ENCODE measurements at places on chromosomes 2 and 18. TPM values are rescaled to one million over a fixed set of nuclear protein-coding genes. Genes with fewer than 3 reads are reported as not detected.

DNA sequence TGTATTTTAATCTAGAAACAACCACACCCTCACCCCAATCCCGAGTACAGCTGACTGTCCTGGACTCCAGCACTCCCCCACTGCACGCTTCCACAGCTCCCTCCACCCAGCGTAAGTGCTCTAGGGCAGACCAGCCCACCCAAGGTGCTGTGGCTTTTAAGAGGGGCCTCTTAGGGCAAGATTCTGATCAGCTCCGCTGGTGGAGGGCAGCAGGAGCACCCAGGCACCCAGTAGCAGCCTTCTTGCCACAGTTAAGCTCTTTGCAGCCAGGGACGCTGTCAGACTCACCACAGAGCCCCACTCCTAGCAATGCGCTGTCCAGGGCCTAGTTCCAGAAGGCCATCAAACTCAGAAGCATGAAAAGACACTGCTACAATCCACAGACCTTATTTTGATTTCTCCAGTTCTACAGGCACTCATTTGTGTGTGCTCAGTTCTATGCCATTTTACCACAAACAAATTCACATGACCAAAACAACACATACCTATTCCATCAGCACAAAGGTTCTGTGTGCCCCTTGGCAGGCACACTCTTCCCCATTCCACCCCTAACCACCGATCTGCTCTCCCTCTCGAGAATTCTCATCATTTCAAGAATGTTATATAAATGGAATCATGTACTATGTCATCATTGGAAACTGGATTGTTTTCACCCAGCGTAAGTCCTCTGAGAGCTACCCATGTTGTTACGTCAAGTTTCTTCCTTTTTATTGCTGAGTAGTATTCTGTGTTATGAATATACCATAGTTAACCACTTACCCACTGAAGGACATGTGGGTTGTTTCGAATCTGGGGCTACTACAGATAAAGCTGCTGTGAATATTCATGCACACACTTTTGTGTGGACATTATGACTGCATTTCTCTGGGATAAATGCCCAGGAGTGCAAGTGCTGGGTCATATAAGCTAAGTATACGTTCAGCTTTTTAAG is 40.4 kb downstream of the PTPN2 start:
- H3K27me3 ChIP-seq, result no peaks in the 10 kb centered on the region
- no peaks in the 10 kb centered on the region for H3K4me1 ChIP-seq
- DNase-seq, result no peak
- no peak overlapping the region for H3K27ac ChIP-seq
- no peak overlapping the region for H3K4me3 ChIP-seq
- H3K36me3 ChIP-seq, result no peaks in the 10 kb centered on the region

The GPR39 gene
- total RNA-seq, result not detected

The TLX2 gene
- 1.2 TPM for total RNA-seq

The ZBTB7C gene
- total RNA-seq, result 0.49 TPM

DNA sequence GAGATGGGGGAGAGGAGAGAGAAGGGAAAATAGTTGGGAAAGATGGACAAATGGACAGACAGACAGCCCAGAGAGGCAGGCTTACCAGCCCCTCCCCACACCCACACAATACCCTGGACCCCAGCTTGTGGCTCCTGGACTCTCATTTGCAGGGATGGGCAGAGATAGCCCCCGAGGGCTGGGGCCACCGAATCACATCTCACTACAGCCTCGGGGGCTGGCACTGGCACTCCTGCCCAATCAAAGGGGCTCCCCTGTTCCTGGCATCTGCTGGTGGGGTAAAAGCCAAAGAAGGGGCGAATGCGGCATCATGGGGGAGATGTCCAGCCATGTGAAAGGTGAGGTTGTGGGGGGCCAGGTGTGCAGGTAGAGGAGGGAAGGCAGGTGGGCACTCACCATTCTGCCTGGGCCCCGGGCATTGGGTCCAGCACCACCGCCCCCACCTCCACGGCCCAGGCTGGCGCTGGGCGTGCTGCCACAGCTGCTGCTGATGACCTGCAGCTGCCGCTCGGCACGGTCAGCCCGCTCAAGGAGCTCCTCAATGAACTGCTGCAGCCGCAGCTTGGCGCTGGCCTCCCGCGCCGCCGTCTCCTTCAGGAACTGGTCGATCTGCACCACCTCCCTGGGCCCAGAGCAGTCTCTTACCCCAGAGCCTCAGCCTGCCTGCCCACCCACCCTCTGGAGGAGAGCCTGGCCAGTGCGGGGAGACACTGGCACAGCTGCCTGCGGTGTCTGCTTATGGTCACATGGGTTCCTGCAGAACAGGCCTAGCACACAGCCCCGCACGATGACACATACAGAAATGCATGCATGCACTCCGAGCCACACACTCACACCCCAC is 18.0 kb downstream of the FBXO41 start:
- H3K4me3 ChIP-seq, result no peak overlapping the region
- H3K4me1 ChIP-seq, result peaks cover 17% of the 10 kb centered on the region
- no peaks in the 10 kb centered on the region for H3K36me3 ChIP-seq

The SPP2 gene
- not detected for total RNA-seq

GRCh38 chr2:223797811-223798721 is 39.3 kb downstream of the AP1S3 start:
- H3K4me3 ChIP-seq, result no peak overlapping the region
- H3K36me3 ChIP-seq, result no peaks in the 10 kb centered on the region
- DNase-seq, result no peak

The SULT1C4 gene
- total RNA-seq, result 2.6 TPM

GRCh38 chr2:12861344-12861930 is 144.7 kb downstream of the TRIB2 start:
- H3K4me3 ChIP-seq, result no peak overlapping the region
- no peaks in the 10 kb centered on the region for H3K36me3 ChIP-seq
- no peak overlapping the region for H3K27ac ChIP-seq
- H3K4me1 ChIP-seq, result peaks cover 7% of the 10 kb centered on the region
- H3K27me3 ChIP-seq, result no peaks in the 10 kb centered on the region

DNA sequence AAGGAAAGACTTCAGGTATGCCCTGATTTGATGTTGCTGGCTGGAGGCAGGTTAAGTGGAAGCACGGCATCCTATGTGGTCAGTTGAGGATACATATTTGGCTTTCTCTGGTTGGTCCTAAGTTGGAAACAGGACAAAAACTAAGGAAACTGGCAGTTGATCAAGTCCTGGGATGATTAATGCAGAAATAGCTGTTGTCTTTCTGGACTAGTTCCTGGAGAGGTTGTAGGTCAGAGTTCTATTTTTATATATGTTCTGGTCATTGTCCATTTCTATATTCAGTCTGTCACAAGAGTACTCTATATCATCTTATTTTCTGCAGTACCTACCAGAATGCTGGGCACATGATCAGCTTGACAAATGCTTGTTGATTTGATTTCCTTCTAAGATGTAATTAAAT is 4.0 kb upstream of the SLC35F5 start:
- DNase-seq, result no peak
- peak overlapping the region; percentile 17 for H3K27ac ChIP-seq
- no peaks in the 10 kb centered on the region for H3K36me3 ChIP-seq
- no peak overlapping the region for H3K4me3 ChIP-seq
- no peaks in the 10 kb centered on the region for H3K27me3 ChIP-seq

The C2orf81 gene
- not detected for total RNA-seq

DNA sequence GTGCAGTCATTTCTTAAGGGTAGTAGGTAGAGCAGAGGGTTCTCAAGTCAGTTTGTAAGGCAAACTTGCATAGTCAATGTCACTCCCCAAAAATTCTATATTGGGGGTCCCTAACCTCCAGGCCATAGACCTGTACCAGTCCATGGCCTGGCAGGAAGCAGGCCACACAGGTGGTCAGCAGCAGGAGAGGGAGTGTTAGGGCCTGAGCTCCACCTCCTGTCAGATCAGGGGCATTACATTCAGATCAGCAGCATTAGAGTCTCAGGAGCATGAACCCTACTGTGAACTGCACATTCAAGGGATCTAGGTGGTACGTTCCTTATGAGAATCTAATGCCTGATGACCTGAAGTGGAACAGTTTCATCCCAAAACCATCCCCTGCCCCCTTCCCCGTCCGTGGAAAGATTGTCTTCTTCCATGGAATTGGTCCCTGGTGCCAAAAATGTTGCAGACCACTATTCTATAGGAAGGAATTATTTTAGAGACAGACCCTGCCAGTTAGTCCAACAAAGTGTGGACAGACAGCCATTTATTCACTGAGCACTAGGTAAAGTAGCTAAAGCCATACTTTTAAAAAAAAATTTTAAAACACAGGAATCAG is 6.7 kb downstream of the COA5 start:
- no peaks in the 10 kb centered on the region for H3K27me3 ChIP-seq
- no peak overlapping the region for H3K4me3 ChIP-seq
- peaks cover 10% of the 10 kb centered on the region for H3K4me1 ChIP-seq
- DNase-seq, result no peak

- H3K27ac ChIP-seq, result no peak overlapping the region
- H3K4me1 ChIP-seq, result peaks cover 5% of the 10 kb centered on the region
- peak; percentile 78 for DNase-seq
- no peaks in the 10 kb centered on the region for H3K27me3 ChIP-seq
- peaks cover 4% of the 10 kb centered on the region for H3K36me3 ChIP-seq
These were observed 63.4 kb downstream of the ZCCHC2 start for GRCh38 chr18:62586151-62586774.

GRCh38 chr18:21650311-21650710 is 38.2 kb downstream of the SNRPD1 start:
- H3K27ac ChIP-seq, result no peak overlapping the region
- DNase-seq, result no peak
- no peak overlapping the region for H3K4me3 ChIP-seq
- H3K36me3 ChIP-seq, result no peaks in the 10 kb centered on the region

The ASB18 gene
- not detected for total RNA-seq

The TCF23 gene
- total RNA-seq, result not detected

The CHRNG gene
- total RNA-seq, result not detected

DNA sequence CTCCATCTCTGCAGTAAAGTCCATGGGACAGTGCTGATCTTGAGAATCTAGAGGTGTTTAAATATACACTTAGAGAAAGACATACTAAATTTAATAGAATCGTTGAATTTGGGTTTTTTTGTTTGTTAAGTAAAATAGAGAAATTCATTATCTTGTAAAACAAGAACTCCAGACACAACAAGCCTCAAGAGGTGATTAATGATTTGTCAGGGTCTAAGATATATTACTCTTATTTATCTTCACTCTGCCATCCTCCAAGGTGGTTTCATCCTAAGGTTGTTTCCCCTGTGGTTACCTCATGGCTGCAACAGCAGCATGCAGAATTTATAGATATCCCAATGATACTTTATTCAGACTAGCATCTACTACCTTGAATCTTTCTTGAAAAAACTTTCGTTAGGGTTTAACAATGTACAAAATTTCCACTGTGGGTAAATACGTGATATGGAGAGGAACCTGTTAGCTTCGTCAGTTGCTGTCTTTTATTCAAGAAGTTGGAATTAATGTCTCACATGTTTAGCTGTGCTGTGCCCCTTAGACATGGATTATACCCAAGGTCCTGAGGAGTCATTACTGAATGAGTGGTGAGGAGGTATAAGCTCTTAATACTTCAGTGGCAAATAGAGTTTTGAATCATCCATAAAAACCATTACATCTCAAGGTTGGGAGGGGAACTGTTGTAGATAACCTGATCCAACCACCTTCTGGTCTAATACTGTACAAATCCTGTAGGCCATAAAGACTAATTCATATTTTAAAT is 128.0 kb downstream of the GPD2 start:
- no peak overlapping the region for H3K27ac ChIP-seq
- no peaks in the 10 kb centered on the region for H3K4me1 ChIP-seq
- no peak overlapping the region for H3K4me3 ChIP-seq

The SLC19A3 gene
- 1.1 TPM for total RNA-seq

GRCh38 chr2:70835643-70836042 is at the start of gene CD207:
Gene CD207, minus strand, starts transcription at chr2:70835816. Its CDS starts 40 bp downstream, at chr2:70835776.
- DNase-seq, result no peak
- H3K27me3 ChIP-seq, result no peaks in the 10 kb centered on the region
- H3K36me3 ChIP-seq, result no peaks in the 10 kb centered on the region
- no peaks in the 10 kb centered on the region for H3K4me1 ChIP-seq
- no peak within 1 kb of the TSS for H3K4me3 ChIP-seq
- no peak within 1 kb of the TSS for H3K27ac ChIP-seq

The LHCGR gene
- not detected for total RNA-seq

The KIF3C gene
- 5.7 TPM for total RNA-seq

GRCh38 chr18:35635170-35635569 is 53.6 kb downstream of the GALNT1 start:
- DNase-seq, result no peak
- no peak overlapping the region for H3K4me3 ChIP-seq
- peak overlapping the region; percentile 47 for H3K27ac ChIP-seq
- peaks cover 29% of the 10 kb centered on the region for H3K4me1 ChIP-seq
- no peaks in the 10 kb centered on the region for H3K36me3 ChIP-seq

DNA sequence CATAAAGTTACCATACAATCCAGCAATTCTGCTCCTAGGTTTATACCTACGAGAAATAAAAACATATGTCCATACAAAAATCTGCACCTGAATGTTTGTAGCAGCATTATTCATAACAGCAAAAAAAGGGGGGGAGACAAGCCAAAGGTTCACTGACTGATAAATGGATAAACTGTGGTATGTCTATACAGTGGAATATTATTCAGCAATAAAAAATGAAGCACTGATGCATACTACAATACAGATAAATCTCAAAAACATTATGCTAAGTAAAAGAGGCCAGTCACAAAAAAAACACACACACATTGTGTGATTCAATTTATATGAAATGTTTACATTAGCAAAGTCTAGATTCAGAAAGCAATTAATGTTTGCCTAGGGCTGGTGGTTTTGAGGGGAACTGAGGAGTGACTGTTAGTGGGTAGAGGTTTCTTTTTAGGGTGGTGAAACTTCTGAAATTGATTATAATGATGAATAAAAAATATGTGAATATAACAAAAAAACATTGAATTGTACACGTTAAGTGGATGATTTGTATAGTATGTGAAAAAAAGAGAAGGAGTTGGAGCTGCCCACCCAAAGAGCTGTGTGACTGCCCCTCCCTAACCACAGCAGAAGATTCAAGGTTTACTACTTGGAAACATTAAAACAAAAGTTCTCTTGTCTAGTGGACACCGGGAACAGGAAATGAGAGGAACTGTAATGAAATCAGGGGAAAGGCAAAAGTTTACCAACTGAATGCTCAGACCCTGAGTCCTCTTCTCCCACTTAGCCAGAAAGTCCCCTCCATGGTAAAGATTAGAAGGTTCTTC is 13.4 kb downstream of the COLEC12 start:
- H3K4me3 ChIP-seq, result no peak overlapping the region
- H3K27me3 ChIP-seq, result no peaks in the 10 kb centered on the region

DNA sequence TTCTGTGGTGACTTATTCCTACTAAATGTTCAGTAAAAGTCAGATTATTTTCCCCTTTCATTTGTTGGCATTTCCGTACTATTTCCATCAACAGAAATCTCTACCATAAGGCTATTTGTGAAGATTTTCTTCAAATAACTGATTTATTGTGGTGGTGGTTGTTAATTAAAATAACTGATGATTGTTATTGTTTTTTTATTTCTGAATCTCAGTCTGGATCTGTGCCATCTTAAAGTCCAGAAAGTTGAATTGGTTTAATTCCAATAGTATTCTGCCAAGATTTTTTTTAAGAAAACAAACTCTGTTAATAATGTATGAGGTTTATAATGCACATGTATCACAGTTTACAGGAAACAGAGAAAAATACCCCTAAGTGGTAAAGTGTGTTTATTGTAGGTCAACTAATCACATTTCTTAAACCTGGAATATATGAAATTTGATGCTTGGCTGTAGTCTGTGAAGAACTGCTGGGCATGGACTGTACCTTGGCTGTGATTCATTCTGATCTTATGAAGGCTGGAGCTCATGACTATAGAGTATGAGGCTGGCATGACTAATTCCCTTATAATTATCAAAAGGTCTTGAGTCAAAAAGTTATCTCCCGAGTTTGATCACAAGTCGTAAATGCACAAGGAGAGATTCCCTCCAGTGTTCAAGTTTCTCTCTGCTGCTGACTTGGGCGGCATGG is 134.2 kb upstream of the RND3 start:
- H3K36me3 ChIP-seq, result no peaks in the 10 kb centered on the region
- no peak overlapping the region for H3K4me3 ChIP-seq
- H3K4me1 ChIP-seq, result peaks cover 35% of the 10 kb centered on the region
- no peak for DNase-seq
- H3K27ac ChIP-seq, result no peak overlapping the region
